ENCODE measurements at places on chromosomes 5 and 9.

DNA sequence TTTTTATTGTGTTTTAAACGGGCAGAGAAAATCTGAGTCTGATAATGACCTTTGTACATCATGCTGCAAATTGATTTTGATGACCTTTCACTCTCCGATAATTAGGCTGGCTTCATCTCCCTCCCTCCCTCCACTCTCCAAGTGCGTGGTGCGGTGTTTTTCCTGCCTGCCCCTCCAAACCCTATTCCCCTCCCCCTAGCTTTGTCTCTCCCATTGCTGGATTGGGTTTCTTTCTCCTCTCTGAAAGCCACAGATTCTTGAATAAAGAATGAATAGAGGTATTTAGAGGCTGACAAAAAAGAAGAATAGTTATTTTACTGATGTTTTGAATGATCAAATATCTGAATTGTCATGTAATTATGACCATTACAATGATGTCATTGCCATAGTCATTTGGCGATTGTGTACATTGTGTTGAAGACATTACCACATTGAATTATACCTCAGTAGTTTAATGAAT lies 571.1 kb upstream of the ZNF608 start:
- no peak overlapping the region for H3K4me3 ChIP-seq
- H3K4me1 ChIP-seq: no peaks in the 10 kb centered on the region
- no peak for DNase-seq
- no peak overlapping the region for H3K27ac ChIP-seq
- no peaks in the 10 kb centered on the region for H3K36me3 ChIP-seq
- no peaks in the 10 kb centered on the region for H3K27me3 ChIP-seq

DNA sequence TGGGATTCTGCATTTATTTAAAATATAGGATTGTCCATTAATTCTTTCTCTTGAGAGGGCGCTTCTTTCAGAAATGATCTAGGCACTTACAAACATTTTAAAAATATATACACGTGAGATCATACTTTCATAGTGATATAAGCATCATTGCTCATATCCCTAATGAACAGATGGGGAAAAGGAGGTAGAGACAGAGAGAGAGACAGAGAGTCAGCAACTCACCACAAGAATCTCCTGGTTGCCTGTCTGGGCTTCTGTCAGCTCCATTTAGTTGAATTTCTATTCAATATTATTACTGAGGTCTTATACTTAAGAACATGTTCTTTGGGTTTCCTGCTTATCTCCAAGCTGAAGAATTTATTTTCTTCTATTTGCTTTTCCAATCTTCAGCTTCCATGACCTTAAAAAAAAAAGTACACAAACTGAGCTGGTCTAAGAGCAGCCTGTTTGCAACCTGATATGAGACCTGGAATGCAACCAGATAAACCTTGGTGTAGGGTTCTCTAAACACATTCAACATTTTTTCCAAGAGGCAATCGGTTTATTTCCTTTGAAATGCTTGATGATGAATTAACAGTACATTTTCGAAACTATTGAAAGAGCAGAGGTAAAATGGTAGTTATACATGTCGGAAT lies 51.6 kb upstream of the LIFR start:
- no peak overlapping the region for H3K4me3 ChIP-seq
- peaks cover 7% of the 10 kb centered on the region for H3K27me3 ChIP-seq
- DNase-seq: no peak
- H3K36me3 ChIP-seq: no peaks in the 10 kb centered on the region
- no peak overlapping the region for H3K27ac ChIP-seq
- no peaks in the 10 kb centered on the region for H3K4me1 ChIP-seq

GRCh38 chr9:131206495-131206894 lies 69.8 kb downstream of the FAM78A start:
- H3K27me3 ChIP-seq: no peaks in the 10 kb centered on the region
- H3K4me3 ChIP-seq: no peak overlapping the region
- H3K4me1 ChIP-seq: no peaks in the 10 kb centered on the region
- H3K27ac ChIP-seq: no peak overlapping the region

GRCh38 chr5:135234242-135234641 lies 164.8 kb downstream of the MACROH2A1 start:
- peaks cover 3% of the 10 kb centered on the region for H3K27me3 ChIP-seq
- no peaks in the 10 kb centered on the region for H3K4me1 ChIP-seq
- H3K4me3 ChIP-seq: no peak overlapping the region

DNA sequence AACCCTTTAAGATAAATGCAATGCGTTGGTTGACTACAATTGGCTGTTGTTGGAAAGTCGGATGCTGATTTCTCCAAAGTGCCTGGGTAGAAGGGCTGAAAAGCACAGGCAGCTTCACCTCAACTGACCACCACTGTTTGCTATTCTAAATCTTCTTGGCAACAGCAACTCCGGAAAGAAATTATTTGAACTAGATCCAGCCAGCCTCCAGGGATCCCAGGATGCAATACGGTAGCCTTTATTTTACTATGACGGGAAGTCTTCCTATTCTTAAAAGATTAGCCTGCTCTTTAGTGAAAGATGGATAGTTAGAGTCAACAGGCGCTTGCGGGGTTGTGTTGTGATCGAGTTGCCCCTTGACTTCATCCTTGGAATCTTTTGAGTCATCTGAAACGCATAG lies 78.6 kb upstream of the KLF9 start:
- H3K27ac ChIP-seq: no peak overlapping the region
- H3K4me1 ChIP-seq: peaks cover 23% of the 10 kb centered on the region
- no peak for DNase-seq
- peaks cover 5% of the 10 kb centered on the region for H3K36me3 ChIP-seq

DNA sequence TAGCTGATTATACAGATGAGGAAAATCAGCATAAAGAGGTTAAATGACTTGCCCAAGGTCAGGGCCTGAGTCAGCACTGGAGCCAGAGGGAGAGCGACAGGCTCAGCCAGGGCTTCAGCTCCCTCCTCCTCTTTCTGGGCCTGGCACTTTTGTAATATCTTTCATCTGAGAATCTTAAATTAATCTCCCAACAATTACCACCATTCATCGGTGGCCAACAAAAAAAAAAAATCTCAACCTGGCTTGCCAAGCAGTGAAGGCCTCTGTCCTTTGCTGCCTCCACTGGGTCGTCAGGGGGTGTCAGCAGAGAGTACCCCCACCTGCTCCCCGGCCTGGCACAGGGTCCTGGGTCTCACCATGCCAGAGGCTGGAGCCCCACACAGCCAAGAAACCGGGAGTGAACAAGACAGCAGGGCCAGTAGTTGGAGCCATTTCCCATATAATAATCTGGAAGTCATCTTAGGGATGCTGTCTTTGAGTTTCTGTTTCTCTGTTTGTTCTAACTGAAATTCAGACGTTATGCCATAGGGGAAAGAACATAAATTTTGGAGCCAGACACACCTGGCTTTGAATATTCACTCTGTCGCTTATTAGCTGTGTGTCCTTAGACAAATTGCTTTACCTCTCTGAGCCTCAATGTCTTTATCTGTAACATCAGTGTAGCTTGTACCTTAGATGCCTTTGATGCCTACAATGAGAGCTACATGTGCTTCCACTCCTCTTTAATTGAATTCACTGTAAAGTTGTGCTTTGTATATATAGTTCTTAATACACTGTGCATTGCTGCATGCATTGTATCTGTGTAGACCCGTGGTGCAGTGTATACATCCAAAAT lies 299.9 kb upstream of the MSX2 start:
- no peaks in the 10 kb centered on the region for H3K36me3 ChIP-seq
- no peak overlapping the region for H3K27ac ChIP-seq
- no peak overlapping the region for H3K4me3 ChIP-seq
- peaks cover 4% of the 10 kb centered on the region for H3K4me1 ChIP-seq

DNA sequence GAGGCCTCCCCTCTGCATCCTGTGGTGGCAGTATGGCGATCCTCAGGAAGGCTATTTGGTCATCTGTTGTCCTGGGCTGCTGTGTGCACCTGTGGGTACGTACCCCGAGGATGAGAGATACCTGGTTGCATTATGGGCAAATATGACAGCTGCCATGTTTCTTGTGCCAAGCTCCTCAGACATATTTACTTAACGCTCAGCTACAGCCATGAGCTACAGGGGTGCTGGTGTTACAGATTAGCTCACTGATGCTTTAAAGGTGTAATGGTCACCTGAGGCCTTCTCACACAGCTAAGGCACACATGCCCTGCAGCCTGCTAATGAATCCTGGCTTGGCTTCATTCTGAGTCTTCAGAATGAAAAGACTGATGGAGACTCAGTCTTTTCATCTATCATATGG lies 12.0 kb downstream of the NDST1 start:
- no peak for DNase-seq
- H3K27me3 ChIP-seq: no peaks in the 10 kb centered on the region

- H3K4me3 ChIP-seq: no peak overlapping the region
- H3K4me1 ChIP-seq: no peaks in the 10 kb centered on the region
- no peak overlapping the region for H3K27ac ChIP-seq
- DNase-seq: no peak
Measured at GRCh38 chr5:8478326-8478725, 609.4 kb downstream of the MTRR start.
